ENCODE measurements at places on chromosomes 6 and 20.

DNA sequence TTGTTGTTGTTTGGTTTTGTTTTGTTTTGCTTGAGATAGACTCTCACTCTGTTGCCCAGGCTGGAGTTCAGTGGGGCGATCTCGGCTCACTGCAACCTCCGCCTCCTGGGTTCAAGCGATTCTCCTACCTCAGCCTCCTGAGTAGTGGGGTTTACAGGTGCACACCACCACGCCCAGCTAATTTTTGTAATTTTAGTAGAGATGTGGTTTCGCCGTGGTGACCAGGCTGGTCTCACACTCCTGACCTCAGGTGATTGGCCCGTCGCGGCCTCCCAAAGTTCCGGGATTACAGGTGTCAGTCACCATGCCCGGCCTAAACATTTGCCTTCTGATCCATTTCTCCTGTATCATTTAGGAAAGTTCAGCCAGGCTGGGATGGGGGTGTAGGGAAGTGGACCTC lies 17.7 kb downstream of the DUSP22 start:
- DNase-seq: no peak

GRCh38 chr6:18491308-18492045 lies 104.3 kb downstream of the RNF144B start:
- DNase-seq: no peak

- DNase-seq: peak; percentile 50
Observed at GRCh38 chr6:97186416-97186999, 96.5 kb downstream of the MMS22L start.

- DNase-seq: no peak
Observed at GRCh38 chr6:149242883-149243282, 74.6 kb upstream of the TAB2 start.

All from K562 (cell line).